ENCODE measurements at places on chromosomes 1 and 21.

DNA sequence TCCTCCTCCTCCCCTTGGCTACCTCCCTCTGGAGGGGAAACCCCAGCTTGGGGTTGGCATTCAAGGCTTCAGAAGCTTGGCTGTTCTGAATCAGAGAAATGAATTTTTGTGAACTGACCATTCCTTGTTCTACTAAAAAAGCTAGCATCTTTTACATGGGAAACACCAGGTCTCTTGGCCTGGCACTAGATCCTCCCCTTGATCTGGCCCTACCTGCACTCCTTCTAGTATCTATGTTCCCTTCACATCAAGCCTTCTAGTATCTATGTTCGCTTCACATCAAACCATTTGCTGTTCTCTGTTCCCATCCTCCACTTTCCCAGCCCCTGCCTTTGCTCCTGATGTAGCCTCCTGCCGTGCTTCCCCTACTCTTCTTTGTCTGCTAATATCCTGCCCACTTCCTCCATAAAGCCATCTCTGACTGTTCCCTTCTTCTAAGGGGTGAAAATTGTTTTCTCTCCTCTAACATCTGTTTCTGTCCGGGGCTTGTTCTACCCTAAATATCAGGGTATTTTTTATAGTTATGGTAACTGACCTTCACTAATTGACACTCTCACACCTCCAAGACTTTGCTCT, 25.8 kb downstream of the FAM151A start:
- no peak for DNase-seq

DNA sequence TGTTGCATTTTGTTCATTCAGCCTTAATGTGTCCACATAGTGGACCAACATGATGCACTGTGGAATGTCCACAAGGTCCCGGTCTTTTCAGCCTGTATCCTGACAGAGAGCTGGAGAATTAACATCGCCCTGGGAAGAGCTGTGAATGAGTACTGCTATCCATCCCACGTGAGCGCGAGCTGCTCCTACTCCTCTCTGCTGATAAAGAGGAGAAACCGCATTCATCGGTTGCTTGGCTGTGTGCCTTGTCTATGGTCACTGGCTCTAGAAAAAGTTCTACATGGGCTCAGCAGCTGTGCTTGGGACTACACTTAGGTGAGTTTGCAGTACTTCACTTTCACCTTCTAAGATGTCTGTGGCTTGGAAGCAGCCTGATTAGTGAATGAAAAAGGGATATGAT, 31.1 kb upstream of the IGSF5 start:
- peak; percentile 77 for DNase-seq

DNA sequence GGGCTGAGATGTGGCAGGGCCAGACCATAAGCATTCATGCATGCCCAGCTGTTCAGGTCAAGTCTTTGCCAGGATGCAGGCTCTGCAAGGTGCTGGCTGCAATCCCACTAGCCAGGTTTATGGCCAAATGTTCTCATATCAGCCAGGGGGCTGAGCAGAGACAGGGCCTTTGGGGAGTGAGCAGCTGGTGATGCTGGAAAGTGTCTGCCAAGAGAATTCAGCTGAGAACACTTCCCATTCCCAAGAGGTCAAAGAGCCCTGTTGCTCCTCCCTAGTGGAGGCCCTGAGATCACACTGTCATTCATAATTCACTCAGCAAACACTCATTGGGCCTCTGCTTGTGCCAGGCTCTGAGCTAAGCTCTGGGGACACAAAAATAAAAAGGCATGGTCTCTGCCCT, 150.3 kb downstream of the DMRTA2 start:
- no peak for DNase-seq

- no peak for DNase-seq
Measured at GRCh38 chr21:17003763-17004373, 509.0 kb upstream of the CXADR start.

DNA sequence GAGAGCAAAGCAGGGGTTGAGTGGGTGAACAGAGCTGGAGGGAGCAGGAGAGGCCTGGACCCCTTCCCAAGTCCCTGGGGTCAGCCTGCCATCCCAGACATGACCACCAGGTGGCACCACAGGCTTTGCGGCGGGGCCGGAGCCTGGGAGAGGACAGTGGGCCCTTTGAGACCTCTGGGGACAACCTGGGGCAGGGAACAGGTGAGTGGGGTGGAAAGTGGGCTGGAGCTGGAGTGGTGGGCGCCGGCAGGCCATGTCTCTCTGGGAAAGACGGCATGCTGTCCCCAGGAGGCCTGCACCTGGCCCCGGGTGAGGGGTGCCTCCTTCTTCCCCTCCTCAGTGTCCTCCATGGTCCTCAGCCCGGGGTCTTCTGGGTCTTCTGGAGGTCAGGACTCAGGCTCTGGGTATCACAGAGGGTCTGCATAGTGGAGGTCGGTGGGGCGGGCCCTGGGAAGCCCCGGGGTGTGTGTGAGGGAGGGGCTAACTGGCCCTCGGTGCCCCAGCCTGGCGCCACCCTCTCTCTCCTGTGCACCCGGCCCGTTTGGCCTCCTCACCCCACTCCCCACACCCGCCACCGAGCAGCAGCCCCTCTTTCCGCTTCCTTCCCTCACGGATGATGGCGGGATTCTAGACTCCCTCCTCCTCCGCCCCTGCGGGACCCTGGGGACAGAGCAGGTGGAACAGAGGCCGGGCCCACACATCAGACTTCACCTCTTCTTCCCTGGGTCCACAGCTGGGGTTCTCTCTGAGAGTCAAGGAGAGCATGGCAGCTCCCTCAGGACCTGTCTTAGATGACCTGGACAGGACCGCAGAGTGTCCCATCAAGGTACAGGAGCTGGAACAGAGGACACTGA, 28.5 kb upstream of the PKP1 start:
- DNase-seq, result peak; percentile 76

- DNase-seq, result no peak
Measured at GRCh38 chr1:13538832-13539231, 25.0 kb upstream of the LRRC38 start.

GRCh38 chr1:98184856-98185255, 264.0 kb upstream of the DPYD start:
- no peak for DNase-seq

DNA sequence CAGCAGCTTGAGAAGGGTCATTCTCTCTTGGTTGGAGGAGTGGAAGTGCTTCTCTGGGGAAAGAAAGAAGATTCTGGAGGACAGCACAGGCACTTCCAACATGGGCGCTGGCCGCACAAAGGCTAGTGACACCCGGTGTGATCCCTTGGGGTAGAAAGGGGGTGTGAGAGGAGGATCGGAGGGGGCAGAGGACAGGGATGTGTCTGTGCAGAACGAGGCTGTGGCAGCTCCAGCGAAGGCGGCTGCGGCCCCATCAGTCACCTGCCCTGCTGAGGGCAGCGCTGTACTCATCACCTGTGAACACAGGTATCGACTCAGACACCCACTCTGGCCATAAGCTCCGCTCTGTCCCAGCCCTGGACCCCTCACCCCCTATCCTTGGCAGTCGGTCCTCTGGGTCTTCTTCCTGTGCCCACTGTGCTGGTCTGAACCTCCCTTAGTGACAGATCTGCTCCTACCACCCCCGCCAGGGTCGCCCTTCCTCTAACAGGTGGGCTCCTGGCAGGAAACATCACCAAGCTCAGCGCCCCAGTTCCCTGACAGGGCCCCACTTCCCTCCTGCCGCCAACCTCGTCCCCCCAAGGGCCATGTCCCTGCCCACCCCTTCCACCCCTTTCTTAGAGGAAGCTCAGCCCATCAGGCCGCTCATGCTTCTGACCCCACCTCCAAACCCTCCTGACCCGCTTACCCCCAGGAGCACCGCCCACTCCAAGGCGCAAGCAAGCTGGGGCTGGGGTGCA, 20.1 kb downstream of the TP73 start:
- no peak for DNase-seq

- DNase-seq, result no peak
Measured at GRCh38 chr1:48596046-48596445, 124.0 kb upstream of the SPATA6 start.

DNA sequence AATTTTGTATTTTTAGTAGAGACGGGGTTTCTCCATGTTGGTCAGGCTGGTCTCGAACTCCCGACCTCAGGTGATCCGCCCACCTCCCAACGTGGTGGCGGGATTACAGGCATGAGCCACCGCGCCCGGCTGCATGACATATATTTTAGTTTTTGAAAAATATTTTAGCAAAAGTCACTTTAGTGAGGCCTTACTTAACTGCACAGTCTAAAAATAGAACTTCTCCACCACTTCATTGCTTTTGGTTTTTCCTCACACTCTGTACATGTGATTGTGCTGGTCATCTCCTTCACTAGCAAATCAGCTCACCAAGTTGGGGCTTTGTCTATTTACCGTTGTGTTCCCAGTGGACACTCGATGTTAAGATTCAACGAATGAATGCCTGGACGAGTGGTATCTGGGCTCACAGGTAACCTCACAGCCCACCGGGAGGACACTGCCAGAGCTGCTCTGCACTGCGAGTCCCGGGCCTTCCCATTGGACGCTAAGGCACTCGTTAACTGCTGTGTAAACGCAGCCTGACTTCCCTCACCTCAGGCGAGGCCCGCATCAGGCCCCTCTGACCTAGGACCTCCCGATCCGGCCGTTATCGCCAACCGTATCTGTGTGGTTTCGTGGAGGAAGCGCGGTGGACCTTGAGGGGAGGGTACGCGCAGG, 14.0 kb upstream of the ZNF692 start:
- peak; percentile 80 for DNase-seq
